ENCODE measurements at places on chromosomes 16 and 17.

DNA sequence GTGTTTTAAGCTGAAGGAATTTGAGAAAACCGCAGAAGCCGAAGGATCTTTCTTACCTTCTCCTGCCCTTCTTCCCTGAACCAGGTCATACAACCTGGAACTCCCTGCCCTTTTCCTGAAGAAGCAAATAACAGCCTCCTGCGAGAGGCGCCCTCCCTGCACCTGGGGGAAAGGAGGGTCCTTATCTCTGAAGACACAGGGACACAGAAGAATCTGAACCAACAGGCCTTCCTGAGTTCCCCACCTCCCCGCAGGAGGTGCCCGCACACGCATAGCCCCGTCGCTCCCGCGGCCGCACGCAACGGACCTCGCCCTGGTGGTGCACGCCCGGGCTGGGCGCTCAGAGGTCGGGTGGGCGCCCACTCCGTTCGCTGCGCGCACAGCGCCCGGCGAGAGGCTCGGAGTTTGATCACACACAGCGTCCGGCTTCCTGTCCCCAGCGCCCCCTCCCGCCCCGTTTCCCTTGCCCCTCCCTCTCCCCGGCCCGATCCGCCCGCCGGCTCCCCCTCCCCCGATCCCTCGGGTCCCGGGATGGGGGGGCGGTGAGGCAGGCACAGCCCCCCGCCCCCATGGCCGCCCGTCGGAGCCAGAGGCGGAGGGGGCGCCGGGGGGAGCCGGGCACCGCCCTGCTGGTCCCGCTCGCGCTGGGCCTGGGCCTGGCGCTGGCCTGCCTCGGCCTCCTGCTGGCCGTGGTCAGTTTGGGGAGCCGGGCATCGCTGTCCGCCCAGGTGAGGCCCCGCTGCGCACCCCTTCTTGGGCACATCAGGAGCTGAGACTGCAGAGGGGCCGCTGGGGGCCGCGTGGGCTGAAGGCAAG lies at the start of gene TNFSF12:
TNFSF12 (plus strand) TSS at position 474 of the 816 bp plus-strand sequence; CDS start at position 570, 96 bp downstream.
- no peak for DNase-seq

GRCh38 chr17:71033336-71033735 lies 864.0 kb downstream of the KCNJ2 start:
- DNase-seq = peak; percentile 40

- no peak for DNase-seq
These were observed 6.2 kb downstream of the ATP6V0D1 start for GRCh38 chr16:67474551-67475455.

- DNase-seq = no peak
These were observed 18.5 kb upstream of the RHOT1 start for GRCh38 chr17:32123782-32124181.

- DNase-seq = no peak
These were observed 2.1 kb downstream of the SKA2 start for GRCh38 chr17:59152925-59153324.

DNA sequence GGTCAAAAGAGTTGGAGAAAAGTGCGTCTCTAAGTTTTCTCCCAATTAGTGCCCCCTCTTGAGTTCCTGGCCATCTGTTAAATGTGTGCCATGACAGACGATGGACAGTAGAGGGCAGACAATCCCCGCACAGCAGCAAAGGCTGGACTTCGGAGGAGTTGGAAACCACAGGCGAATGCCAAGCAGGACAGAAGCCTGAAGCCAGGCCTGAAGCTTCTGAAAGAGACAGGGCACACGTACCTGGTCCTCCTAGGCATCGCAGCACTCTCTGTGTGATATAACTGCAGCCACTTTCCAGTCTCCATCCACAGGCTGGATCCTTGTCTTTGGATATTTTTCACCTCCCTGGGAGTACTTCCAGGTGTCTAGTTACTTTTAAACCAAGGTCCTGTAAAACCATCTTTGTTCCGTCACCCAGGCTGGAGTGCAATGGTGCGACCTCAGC lies 14.5 kb downstream of the C17orf100 start:
- DNase-seq = no peak

GRCh38 chr17:48723423-48724250 lies 652 bp downstream of the PRAC2 start:
- DNase-seq = no peak

DNA sequence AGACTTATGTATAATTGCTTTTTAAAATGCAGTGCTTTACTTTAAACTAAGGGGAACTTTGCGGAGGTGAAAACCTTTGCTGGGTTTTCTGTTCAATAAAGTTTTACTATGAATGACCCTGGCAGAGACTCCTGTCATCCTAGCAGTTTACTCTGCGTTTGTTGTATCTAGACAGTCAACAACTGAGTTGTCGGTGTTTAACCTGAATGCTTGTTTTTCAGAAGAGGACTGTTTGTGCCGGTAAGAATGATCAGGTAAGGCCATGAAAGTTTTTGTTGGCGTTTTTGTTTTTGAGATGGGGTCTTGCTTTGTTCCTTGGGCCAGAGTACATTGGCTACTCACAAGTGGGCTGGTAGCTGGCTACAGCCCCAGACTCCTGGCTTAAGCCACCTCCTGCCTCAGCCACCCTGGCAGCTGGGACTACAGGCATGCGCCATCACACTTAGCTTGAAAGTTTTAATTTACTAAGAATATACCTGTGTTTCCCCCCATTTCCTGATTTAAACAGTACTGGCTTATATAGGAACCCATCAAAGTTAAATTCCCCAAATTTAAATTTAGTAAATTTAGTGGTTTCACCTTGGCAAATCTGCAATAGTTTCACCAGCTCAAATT lies 11.9 kb downstream of the HERPUD1 start:
- no peak for DNase-seq

- no peak for DNase-seq
These were observed 15.8 kb downstream of the PLCD3 start for GRCh38 chr17:45116434-45117016.

DNA sequence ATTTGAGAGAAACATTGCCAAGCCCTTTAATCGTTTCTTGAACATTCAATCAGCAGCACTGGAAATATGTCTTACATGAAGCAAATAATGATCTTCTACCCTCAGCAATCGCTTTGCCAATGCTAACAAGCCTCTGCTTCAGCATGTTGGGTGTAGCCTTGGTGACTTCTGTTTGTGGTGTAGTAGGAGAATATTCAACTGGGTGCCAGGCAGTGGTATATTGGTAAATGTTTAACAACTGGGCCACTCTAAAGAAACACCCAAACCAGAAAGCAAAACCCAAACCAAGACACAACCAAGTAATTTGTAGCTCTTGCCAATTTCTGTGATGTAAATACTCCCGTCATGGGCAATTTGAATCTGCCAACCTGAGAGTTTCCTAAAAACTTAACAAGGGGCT lies 9.7 kb downstream of the CDH13 start:
- no peak for DNase-seq

DNA sequence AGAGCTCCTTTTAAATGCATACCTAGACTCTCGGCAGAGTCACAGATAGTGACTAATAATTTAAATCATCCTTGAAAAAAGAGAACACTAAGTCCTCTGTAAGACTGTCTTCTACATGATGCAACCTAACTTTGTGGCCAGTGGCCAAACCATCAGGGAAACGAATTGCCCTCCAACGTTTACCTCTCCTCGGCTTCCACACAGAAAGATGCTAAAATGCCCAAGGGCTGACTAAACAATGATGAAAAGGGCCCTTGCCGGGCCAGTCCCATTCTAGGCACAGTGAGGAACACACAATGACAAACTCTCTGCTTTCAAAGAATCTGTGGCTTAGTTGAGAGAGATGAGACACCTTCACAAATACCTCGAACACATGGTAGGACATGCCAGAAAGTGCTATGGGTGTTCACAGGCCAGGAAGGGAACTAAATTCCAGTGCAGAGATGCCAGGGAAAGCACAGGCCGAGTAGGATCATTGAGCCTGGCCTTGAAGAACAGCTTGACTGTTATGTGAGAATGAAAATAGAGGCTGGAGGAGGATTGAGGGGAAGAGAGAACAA lies 35.3 kb upstream of the PITPNM3 start:
- no peak for DNase-seq

DNA sequence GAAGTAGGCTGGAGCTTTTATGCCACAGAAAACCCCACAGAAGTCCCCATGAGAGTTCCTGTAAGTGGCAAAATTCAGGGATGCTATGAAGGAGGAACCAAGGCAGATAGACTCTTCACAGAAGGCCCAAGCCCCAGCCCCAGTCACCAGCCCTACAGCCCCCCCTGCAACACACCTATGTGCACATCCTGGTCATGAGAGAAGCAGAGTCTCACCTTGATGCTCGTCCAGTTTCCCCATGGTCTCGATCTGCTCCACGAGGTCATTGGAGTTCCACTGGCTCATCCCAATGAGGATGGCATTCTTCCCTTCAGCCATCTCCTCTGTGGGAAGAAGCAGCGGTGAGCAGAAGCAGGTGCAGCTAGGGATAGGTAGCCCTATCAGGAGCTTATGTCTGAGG lies 31.2 kb downstream of the PITPNM3 start:
- no peak for DNase-seq

DNA sequence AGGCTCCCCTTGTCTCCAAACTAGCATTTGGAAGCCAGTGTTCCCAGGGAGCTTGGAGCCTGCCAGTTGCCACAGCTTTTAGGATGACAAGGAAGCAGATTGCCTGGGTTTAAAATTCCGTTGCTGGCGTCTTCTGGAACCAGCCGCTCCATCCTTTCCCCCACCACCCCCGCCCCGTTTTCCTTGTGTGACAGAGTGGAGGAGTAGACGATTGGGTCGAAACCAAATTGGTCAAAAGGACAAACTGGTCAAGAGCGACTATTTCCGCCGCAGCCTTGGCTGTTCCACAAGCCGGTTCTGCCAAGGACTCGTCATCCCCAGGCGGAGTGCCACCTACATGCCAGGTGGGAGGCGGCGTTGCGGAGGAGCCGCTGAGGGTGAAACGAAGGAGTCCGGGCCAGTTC lies 91.1 kb downstream of the RPA1 start:
- DNase-seq = no peak

GRCh38 chr17:69228576-69228975 lies at the start of gene ABCA10:
TSS of gene ABCA10 (minus strand) at chr17:69228824. CDS start at chr17:69225358, 3,466 bp downstream.
- no peak for DNase-seq

- no peak for DNase-seq
These were observed 8.4 kb downstream of the CDH11 start for GRCh38 chr16:65113441-65113840.

DNA sequence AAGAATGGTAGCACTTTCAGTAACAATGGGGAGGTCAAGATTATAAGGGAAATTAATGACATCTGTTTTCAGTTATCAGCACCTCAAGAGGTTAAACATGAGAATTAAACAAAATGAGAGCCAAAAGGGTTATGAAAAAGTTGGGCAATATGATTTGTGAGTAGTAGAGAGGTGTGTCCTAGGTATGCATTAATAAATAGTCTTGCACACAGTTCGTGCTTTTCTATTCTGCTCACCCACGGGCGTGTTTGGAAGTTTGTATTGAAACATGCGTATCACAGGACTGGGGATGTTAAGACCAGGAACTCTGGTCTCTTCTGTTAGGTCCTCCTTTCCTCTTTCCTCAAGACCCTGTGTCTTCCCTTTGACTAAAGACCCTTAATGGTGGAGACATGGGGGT lies 6.0 kb downstream of the BPTF start:
- no peak for DNase-seq

DNA sequence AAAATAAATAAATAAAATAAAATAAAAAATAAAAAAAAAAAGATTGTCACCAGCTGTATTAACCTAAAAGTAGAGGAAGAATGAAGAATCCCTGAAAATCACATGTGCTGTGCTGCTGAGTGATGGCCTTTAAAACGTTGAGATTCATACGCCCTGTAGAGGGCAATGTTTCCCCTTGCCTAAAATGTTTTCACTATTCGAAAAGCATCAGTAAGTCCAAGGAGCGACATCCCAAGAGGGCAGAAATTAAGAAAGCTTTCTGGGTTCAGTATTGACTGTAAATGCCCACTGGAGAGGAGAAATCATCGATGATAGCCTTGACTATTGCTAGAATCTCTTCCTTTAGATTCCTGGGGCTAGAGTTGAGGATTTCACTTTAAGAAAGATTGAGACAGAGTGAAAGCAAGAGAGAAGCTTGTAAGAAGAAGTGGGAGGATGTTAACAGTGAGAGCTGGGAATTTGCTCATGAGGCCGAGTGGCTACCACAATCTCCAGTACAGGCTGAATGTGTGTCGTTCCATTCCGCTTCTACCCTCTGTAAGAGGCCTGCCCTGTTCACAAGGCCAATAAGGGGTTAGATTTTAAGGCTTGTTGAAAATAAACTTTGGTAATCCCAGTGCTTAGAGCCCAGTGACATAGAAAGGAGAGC lies 170.8 kb upstream of the FAM20A start:
- no peak for DNase-seq

GRCh38 chr16:14193316-14193871 lies 122.3 kb downstream of the MRTFB start:
- no peak for DNase-seq

- no peak for DNase-seq
These were observed 44.2 kb downstream of the MARF1 start for GRCh38 chr16:15598648-15599190.

GRCh38 chr17:63984651-63985386 lies 12.1 kb upstream of the SCN4A start:
- DNase-seq = no peak

DNA sequence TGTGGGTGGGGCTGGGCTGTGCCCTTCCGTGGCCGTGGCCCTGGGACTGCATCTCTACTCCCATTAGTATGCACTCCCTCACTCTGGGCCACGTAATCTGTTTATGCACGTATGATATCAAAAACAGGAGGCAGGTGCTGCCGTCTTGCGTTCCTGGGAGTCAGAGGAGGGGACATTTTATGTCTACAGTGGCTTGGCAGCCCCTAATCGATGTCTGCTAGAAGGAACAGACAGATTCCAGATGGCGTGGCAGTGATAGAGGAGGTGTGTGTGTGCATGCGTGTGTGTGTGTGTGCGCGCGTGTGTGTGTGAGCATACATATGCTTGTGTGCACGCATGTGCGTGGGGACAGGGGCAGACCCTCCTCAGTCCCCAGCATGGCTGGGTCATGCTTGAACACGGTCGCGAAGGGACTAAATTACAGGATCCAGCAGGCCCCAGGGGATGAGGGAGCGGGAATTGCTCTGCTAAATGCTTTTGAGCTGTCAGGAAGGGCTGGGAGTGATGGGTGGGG lies 44.7 kb downstream of the SREBF1 start:
- no peak for DNase-seq

GRCh38 chr16:48386559-48387312 lies 1.5 kb upstream of the SIAH1 start:
- DNase-seq = no peak

DNA sequence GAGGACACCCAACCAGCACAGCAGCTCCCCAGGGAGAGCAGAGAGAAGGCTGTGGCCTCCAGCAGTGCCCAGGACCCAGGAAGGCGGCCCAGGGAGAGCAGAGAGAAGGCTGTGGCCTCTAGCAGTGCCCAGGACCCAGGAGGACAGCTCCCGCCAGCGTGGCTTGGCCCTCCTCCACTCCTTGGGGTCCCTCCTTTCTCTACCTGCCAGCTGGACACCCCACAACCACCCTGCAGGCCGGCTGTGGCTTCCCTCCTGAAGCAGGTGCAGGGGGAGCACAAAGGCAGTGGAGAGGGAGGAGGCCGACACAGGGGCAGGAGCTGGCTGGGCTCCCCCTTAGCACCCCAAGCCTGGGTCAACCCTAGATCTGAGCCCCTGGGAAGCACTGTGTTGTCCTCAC lies 54.1 kb upstream of the FASN start:
- no peak for DNase-seq

Data from NCI-H2107 (cell line).